ENCODE measurements at places on chromosomes 13 and 19.
A peak's percentile ranks its signal among the peaks of the same experiment; 100 is the strongest.

DNA sequence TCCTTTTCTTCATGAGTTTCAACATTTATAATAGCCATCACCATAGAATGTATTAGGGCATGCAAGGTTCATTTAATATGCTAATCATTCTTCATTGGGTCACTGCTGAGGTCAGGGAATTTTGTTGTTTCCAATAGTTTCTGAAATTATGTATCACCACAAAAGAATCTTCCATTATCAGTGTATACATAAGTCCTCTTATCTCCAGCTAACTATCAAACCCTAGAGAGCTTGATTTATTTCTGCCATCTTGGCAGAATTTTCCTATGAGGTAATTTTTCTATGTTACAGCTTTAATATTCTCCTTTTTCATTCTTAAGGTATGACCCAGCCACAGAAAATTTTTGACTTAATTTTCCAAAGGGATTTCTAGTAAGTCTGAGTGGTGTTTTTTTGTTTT, 415.0 kb upstream of the SLITRK1 start:
- no peak for DNase-seq

DNA sequence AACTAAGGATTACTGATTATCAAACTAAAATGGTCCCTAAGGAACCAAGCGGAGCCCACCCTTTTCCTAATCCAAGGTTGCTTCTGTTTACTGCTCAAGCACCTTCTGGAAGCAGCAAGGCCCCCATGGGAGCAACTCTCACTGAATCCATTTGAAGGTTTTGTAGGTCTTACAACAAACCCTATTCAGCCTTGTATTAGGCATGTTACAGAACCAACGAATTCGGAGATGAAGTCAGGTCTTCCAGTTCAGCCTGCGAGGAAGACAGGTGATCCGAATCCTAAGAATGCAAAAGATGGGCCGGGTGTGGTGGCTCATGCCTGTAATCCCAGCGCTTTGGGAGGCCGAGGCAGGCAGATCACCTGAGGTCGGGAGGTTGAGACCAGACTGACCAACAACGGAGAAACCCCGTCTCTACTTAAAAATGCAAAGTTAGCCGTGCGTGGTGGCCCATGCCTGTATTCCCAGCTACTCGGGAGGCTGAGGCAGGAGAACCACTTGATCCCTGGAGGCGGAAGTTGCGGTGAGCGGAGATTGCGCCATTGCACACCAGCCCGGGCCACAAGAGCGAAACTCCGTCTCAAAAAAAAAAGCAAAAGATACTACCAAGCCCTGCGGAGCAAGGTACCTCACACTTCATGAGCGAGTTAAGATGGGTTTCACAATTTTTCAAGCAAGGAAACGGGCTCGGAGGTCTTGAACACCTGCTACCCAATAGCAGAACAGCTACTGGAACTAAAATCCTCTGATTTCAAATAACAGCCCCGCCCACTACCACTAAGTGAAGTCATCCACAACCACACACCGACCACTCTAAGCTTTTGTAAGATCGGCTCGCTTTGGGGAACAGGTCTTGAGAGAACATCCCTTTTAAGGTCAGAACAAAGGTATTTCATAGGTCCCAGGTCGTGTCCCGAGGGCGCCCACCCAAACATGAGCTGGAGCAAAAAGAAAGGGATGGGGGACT, 609 bp downstream of the ZAR1L start:
- peak; percentile 36 for DNase-seq

DNA sequence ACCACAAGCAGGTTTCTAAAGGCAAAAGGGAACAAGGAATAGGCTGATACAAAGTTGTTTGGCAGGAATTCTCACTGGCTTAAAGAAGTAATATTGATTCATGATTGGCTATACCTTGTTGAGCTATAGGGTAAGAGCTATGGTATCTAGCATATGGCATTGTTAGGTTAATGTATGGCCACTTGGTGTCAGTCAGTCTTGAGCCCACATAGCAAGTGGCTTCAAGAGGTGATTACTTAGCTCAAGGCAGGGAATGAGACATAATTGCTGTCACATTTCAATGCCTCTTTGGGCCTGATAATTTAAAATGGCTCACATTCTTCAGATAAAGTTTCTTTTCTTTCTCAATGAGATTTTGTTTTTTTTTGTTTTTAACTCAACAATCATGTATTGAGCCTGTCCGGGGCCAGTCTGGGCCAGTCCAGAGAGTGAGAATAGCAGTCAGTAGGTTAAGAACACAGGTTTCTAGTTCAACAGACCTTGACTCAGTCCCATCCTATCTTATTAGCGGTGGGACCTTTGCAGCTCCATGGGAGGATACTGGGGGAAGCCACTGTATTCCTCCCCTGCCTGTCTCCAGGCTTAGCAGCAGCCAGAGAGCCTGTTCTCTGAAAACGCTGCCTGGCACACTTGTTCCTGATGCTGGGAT, 45.8 kb upstream of the RCBTB2 start:
- no peak for DNase-seq

- peak; percentile 67 for DNase-seq
Observed at GRCh38 chr13:45807520-45808099, 43.9 kb downstream of the SIAH3 start.

- DNase-seq, result no peak
Observed at GRCh38 chr13:102708991-102709390, 14.1 kb upstream of the METTL21C start.

DNA sequence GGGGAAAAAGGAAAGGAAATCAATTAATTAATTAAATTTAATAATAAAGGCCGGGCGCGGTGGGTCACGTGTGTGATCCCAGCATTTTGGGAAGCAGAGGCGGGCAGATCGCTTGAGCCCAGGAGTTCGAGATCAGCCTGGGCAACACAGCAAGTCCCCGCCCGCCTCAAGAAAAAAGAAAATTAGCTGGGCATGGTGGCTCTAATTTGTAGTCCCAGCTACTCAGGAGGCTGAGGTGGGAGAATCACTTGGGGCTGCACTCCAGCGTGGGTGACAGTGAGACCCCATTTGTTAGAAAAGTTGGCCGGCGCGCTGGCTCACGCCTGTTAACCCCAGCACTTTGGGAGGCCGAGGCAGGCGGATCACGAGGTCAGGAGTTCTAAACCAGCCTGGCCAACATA, 733 bp upstream of the CD320 start:
- DNase-seq, result no peak

DNA sequence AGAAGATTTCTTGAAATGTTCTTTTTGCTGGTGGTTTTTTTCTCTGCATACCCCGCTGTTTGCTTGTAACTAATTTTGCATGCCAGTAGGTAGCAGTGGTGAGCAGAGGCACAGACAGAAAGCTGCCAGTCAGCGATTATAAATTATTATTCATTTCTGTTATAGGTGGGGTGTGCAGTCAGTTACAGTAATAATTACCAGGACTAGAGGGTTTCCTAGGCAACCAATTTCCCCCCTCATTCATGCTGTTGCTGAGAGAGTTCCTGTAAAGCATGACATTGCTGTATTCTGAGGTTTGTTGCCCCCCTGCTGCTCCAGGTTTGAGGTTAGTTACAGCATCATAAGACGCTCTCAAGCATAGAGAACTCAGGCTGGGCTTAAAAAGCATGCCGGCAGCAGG, 104.5 kb downstream of the URI1 start:
- DNase-seq, result peak; percentile 8

DNA sequence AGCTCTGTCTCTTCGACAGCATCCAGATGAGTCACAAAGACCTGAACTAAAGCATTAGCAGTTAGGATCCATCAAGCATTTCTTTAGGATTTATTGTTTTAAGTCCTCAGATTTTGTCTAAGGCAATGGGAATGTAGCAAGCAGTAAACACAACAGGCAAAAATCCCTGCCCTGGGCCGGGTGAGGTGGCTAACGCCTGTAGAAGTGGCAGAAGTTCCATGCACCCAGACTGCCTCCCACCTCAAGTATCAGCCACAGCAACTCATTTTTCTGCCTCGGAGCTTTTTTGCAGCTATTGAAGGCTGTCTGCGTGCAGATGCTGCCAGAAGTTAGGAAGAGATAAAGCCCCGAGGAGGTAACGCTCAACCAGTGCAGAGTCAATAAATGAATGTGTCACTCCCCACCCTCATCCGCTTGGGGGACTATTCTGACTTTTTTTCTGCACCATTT, 47.1 kb upstream of the MRI1 start:
- no peak for DNase-seq

- no peak for DNase-seq
Observed at GRCh38 chr19:6797646-6798045, 25.1 kb downstream of the VAV1 start.

- DNase-seq, result no peak
Observed at GRCh38 chr13:34751492-34751891, 190.6 kb upstream of the NBEA start.

- no peak for DNase-seq
Observed at GRCh38 chr19:11265177-11265784, 3.0 kb upstream of the DOCK6 start.

DNA sequence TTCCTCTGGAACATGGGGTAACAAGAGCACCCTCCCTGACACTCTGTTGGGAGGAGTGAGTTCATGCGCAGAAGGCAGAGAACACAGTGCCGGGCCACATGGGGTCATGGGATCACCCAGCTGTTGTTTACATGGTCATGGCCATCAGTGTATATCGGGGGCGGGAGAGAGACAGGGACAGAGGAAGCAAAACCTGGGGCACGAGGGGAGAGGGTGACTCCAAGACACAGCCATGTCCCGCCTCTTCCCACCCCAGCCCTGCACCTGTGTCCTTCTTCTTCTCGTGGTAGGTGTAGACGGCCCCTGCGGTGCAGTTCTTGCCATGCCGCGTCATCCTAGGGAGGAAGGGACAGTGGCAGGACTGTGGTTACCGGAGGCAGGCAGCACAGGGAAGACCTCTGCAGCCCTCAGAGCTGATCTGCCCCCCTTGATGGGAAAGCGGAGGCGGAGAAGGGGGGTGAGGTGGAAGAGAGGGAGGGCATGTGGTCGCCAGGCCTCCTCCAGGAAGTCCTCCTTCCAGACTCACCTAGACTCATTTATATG, 19.9 kb downstream of the NOSIP start:
- no peak for DNase-seq

- no peak for DNase-seq
Observed at GRCh38 chr19:40144151-40144550, 47.1 kb upstream of the MAP3K10 start.

GRCh38 chr19:45817010-45817724, 2.1 kb upstream of the RSPH6A start:
- DNase-seq, result peak; percentile 90

DNA sequence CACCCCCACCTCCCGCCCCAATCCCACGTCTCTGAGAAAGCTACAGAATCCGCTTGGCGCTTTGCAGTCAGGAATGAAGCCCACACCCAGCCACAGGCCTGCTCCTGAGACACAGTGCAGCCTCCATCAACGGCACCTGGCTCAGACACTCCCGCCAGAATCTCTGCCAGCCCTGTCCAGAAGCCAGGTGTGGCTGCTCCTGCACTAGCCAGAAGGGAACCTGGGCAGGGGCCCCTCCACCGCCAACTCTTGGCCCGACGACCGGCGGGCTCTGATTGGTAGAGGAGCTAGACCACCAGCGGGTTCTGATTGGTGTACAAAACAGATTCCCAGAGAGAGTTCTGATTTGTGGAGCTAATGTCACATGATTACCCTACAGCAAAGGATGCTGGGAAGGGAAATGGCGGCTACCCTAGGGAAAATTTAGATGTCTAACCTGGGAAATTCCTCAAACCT, 2.9 kb upstream of the PPP6R1 start:
- no peak for DNase-seq

- no peak for DNase-seq
Observed at GRCh38 chr19:18278521-18279265, 2.7 kb downstream of the JUND start.

- DNase-seq, result no peak
Observed at GRCh38 chr13:71358218-71358617, 508.8 kb downstream of the DACH1 start.

- no peak for DNase-seq
Observed at GRCh38 chr19:41699968-41700323, 8.5 kb upstream of the CEACAM5 start.

DNA sequence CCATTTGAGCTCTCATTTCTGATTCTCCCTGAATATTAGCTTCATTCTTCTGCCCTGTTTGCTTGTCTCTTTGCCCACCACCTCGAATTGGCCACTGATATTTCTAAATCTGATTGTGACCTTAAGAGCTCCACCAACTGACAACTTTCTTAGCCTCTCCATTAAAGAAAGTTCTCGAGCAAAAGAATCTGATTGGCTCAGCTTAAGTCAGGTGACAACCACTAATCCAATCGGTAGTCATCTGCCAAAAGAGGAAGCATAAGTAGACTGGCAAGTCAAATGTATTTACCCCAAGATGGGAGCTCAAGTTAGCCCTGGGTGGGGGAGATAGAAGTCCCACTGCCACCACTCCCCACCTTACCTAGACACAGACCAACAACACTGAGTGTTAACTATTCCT, 41.5 kb downstream of the NOTCH3 start:
- peak; percentile 10 for DNase-seq

GRCh38 chr19:15722956-15723355, 4.9 kb upstream of the OR10H2 start:
- no peak for DNase-seq

DNA sequence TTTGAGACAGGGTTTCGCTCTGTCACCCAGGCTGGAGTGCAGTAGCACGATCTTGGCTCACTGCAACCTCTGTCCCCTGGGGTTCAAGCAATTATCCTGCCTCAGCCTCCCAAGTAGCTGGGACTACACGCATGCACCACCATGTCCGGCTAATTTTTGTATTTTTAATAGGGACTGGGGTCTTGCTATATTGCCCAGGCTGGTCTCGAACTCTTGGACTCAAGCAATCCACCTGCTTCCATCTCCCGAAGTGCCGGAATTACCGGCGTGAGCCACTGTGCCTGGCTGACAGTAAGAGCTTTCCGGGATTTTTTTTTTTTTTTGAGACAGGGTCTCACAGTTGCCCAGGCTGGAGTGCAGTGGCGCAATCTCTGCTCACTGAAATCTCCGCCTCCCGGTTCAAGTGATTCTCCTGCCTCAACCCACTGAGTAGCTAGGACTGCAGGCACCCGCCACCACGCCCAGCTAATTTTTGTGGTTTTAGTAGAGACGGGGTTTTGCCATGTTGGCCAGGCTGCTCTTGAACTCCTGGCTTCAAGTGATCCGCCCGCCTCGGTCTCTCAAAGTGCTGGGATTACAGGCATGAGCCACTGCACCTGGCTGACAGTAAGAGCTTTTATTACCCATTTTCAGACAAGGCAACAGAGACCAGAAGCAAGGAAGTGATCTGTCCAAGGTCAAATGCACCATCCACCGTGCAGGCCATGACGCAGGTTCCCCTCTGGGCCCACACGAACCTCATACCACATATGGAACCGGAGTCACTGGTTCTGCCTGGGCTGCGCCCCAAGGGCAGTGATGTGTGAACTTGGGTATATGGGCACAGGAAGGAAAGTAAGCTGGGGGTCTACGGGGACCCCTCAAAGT, 21.0 kb downstream of the RFX1 start:
- no peak for DNase-seq

GRCh38 chr19:55048446-55048845, 10.4 kb upstream of the GP6 start:
- DNase-seq, result no peak

- DNase-seq, result no peak
Observed at GRCh38 chr13:85137516-85137915, 661.7 kb downstream of the SLITRK6 start.

- no peak for DNase-seq
Observed at GRCh38 chr13:100184095-100184494, 95.2 kb downstream of the PCCA start.
